ENCODE measurements at places on chromosomes 2 and 18.

DNA sequence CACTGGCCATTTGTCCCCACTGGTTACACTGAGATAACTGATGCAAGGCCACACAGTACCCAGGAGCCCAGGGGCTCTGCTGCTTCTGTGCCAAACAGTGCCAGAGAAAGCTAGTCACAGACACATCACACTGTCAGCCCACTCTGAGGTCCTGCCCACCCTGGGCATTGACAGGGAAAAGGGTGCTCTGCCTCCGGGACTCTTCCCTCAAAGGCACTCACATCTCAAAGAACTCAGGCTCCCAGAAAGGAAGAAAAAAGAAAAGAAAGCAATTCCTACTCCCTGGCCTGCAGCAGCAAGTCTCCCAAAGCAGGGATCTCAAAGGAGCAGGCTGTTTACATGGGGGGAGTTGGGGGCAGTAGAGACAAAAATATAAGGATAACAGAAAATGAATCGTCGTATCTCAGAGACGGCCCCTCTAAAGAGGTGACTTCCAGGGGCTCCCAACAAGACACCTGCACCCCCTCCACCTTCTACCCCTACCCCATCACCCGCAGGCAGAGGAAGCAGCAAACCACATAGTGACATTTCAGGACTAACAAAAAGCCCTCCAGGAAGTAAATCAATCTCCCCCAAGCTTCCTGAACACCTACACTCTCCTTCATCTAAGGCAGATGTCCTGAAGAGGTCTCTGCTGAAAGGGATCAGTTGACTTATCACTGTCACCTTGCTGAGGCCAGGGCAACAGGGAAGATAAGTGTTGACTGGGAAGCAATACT, 247.6 kb downstream of the TNS1 start:
- no peak for DNase-seq

- no peak for DNase-seq
Measured at GRCh38 chr2:28979041-28979440, 2.1 kb upstream of the TOGARAM2 start.

DNA sequence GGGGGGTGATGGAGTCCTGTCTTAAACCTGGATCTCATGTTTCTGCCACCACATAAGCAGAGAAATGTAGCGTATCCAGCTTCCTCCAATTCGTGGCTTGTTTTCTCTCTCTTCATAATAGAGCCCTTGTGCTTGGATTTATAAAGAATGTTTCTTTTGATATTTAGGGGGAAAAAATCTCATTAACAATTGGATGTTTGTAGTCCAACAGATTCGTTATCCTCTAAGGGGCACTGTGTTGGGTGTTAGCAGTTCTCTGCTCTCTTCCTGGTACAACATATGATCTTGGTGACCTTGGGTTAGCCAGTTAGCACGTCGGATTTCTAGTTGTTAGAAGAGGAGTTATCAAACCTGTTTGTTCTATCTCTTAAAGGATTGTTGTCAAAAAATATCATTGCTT, 127.8 kb downstream of the FMNL2 start:
- DNase-seq = no peak

DNA sequence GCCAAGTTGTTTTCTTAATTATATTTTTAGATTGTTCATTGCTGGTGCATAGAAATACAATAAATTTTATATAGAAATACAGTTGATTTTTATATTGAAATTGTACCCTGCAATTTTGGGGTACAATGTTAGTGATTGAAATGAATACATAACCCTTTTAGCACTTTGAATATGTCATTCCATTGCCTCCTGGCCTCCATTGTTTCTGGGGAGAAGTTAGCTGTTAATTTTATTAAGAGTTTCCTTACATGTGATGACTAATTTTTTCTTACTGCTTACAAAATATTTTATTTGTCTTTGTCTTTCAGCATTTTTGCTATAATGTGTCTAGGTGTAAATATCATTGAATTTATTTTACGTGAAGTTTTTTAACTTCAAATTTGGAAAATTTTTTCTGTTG, 176.5 kb upstream of the DCC start:
- DNase-seq = no peak

DNA sequence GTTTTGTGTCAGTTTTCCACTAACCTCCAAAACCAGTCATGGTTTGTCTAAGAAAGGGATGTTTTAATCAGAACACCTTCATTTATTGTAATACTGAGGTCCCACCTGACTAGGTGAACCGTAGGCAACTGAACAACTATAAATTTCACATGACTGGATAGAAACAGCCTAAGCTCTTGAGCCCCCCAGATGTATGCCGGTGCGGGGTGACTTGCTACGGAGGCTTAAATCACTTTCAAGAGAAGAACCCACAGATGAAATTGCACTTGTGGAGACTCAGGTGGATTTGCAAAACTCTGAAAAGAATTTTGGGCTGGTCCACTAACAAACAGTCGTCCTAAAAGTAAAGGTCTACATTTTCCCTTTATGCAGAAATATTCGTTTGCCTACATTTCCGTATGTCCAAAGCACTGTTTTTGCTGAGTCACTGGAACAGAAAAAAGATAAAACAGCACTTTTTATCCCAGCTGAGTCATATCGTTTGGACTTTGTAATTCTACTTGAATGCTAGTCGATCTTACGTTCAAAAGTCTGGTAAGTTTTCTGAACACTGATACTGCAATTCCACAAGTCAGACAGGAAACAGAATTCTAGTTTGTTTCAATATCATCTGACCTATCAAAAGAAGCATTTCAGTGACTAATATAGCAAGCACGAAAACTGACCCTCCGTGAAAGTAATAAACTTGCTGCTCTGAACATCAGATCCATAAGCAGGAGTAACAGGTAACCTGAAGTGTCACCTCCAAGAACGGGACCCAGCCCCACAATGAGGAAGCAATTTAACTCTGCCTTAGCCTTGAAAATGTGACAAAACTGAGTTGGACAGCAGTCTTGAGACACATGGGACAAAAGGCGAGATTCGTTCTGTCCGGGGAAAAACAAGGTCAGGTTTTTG, 18.1 kb downstream of the ZNF516 start:
- no peak for DNase-seq

- DNase-seq = no peak
Measured at GRCh38 chr2:16321872-16322271, 343.8 kb downstream of the CYRIA start.

DNA sequence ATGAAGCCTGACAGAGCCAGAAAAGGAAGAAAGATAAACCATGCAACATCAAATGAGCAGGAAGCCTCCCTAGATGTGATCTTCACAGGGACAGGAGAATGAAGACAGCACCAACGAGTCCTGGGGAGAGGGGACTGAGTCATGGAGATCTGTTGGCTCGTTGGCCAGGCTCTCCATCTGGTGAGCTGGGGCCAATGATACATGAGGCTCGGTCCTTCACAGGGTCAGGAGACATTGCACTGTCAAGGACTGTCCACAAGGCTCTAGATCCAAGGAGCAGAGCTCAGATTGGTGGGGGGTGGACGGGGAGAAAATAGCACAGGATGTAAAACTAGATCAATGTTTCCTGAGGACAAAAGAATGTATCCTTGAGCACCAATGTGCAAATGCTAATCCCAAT, 735 bp downstream of the CD207 start:
- DNase-seq = no peak

DNA sequence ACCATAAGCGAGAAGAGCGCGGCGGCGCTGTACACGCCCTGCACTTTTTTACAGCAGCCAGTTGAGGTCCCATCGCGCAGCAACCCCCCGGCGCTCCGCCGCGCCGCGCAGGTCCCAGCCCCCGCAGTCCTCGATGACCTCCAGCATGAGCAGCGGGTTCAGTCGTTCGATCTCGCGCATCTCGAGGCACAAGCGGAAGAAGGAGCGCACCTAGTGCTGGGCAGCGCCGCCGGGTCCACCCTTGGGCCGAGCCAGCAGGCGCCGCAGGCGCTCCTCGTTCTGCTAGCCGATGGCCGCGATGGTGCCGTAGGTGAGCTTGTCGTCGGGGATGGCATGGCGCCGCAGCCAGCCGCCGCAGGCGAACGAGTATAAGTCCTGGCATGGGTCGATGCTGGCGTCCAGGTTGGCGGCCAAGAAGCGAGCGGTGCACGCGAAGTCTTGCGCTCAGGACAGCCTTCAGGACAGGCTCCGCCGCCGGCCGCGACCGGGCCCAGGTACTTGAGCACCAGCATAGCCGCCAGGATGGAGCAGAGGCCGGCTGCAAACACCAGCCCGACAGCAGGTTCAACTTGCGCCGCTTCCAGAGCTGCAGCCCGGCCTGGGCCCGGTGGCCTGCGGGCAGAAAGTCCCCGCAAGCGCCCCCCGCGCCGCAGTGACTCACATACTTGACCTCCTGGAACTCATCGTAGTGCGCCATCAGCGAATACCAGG, 8.3 kb downstream of the ALPP start:
- DNase-seq = no peak

GRCh38 chr2:10300328-10300920, 2.3 kb upstream of the HPCAL1 start:
- no peak for DNase-seq

DNA sequence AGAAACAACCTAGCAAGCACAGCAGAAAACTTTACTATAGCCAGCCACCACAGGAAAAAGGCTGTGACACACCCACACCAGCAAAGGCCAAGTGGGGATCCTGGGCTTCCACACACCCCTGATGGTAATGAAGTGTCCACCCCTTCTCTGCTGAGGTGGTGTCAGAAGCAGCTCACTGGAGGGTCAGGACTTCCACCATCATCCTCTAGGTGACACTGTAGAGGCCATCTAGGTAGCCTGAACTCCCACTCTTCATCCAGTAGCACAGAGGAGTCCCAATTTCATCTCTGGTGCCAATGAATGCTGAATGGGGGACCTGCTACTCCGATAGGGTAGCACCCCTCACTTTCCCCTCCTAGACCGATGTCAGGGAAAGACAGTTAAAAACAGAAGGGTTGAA, 1544.4 kb downstream of the LRP1B start:
- no peak for DNase-seq

- DNase-seq = no peak
Measured at GRCh38 chr2:86344404-86344803, 7.0 kb upstream of the REEP1 start.

DNA sequence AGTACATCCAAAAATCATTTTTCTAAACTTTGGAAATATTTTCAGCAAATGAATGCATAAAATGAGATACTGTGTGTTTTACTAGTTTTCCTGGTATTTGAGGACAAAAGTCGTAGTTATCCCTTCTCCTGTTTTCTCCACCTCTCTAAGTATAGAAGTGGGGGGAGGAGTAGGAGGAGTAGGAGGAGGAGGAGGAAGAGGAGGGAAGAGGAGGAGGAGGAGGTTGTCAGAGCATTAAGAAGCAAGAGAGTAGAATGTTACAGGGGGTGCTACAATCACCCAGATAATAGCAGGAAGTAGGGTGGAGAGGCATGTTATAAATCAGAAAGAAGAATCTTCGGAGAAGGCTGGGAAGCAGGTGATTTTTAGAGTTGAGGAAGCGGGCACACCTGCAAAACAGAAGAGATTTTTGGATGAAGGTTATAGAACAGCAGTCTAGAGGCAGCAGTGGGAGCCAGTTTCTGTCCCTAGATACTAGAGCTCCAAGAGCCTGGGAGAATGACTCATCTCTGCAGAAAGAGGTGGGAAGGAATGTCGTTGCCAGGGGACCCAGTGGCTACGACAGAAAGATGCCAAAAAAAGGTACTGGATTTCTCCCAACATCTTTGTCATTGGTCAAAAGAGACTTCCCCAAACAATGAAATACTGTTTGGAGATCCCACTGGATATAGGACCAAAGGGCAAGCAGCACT, 44.2 kb upstream of the AQP4 start:
- no peak for DNase-seq

GRCh38 chr2:240917684-240918257, 11.6 kb downstream of the CROCC2 start:
- no peak for DNase-seq

- DNase-seq = no peak
Measured at GRCh38 chr2:47309472-47309951, 93.4 kb upstream of the MSH2 start.

- no peak for DNase-seq
Measured at GRCh38 chr2:46663614-46664013, 184.2 kb downstream of the TMEM247 start.

GRCh38 chr2:2889141-2889540, 488.5 kb downstream of the EIPR1 start:
- DNase-seq = no peak

- DNase-seq = no peak
Measured at GRCh38 chr2:127422559-127423477, 4.6 kb downstream of the PROC start.

GRCh38 chr2:85939131-85939530, 50.3 kb upstream of the ST3GAL5 start:
- DNase-seq = no peak

GRCh38 chr2:238657132-238658053, 190.5 kb upstream of the TWIST2 start:
- no peak for DNase-seq

DNA sequence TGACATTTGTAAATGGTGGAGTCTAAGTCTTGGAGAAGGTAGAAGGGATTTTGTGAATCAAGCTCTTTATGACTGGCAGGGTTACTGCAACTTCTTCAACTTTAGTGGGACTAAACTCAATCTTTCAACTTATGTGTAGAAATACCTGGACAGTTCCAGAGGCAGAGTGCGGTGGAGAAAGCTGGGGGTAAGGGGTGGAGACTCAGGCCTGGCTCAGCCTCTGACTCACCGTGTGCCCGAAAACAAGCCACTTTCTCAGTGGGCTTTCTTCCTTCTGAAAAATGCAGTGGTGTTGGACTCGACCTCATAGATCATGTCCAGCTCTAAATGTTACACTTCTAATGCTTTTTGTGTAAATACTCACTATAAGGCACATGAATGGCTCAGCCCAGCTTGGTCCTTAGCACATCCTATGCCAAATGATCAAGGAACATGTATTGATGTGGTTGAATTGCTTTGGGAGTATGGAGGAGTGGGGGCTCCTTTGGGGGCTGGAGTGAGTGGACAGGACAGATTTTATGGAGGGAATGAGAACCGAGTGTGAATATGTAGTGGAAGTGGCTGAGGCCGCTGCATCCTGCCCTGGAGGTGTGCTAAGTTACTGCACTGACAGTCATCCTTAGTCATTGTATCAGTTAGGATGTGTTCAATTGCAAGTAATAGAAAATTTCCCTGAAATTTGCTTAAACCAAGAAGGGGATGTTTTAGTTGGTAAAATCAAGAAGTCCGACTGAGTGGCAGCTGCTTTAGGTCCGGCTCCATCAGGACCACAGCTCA, 32.2 kb upstream of the IGFBP5 start:
- DNase-seq = no peak

- DNase-seq = no peak
Measured at GRCh38 chr18:47381975-47382570, 130.6 kb upstream of the SKOR2 start.

GRCh38 chr2:28175028-28175427, 217.6 kb upstream of the FOSL2 start:
- DNase-seq = no peak

GRCh38 chr2:146143971-146144370, 1624.1 kb upstream of the ZEB2 start:
- no peak for DNase-seq
